ENCODE measurements at places on chromosomes 13 and 19. TPM values are rescaled to one million over a fixed set of nuclear protein-coding genes. Genes with fewer than 3 reads are reported as not detected.

ZNF580 gene
- total RNA-seq: 1.7 TPM

KLK15 gene
- total RNA-seq: 0.09 TPM

MPHOSPH8 gene
- 17.7 TPM for total RNA-seq

MYO16 gene
- total RNA-seq: under 0.01 TPM

RPS19 gene
- 2,371 TPM for total RNA-seq

EXOC3L2 gene
- 2.1 TPM for total RNA-seq

SIGLECL1 gene
- not detected for total RNA-seq

CKM gene
- total RNA-seq: not detected

LAIR1 gene
- not detected for total RNA-seq

SIRT2 gene
- 44.0 TPM for total RNA-seq

IFI30 gene
- total RNA-seq: not detected

NCR1 gene
- total RNA-seq: not detected

CASP14 gene
- total RNA-seq: not detected

PABPC3 gene
- total RNA-seq: 0.09 TPM

PIK3R2 gene
- 2.5 TPM for total RNA-seq

ARL11 gene
- 0.09 TPM for total RNA-seq

PNMA8A gene
- 2.4 TPM for total RNA-seq

PHLDB3 gene
- total RNA-seq: 12.3 TPM

SLC46A3 gene
- total RNA-seq: 15.4 TPM

DACH1 gene
- 4.0 TPM for total RNA-seq

ZNF285 gene
- total RNA-seq: 2.8 TPM

OR7A5 gene
- not detected for total RNA-seq

FPR1 gene
- total RNA-seq: not detected

ATP4B gene
- not detected for total RNA-seq

FAM216B gene
- not detected for total RNA-seq

TMEM161A gene
- total RNA-seq: 27.2 TPM

ZNF324B gene
- 8.7 TPM for total RNA-seq

SMAD9 gene
- 1.8 TPM for total RNA-seq

FAM83E gene
- total RNA-seq: 0.56 TPM

ZNF471 gene
- total RNA-seq: 2.0 TPM
